ENCODE measurements at places on chromosomes 16 and 17.

DNA sequence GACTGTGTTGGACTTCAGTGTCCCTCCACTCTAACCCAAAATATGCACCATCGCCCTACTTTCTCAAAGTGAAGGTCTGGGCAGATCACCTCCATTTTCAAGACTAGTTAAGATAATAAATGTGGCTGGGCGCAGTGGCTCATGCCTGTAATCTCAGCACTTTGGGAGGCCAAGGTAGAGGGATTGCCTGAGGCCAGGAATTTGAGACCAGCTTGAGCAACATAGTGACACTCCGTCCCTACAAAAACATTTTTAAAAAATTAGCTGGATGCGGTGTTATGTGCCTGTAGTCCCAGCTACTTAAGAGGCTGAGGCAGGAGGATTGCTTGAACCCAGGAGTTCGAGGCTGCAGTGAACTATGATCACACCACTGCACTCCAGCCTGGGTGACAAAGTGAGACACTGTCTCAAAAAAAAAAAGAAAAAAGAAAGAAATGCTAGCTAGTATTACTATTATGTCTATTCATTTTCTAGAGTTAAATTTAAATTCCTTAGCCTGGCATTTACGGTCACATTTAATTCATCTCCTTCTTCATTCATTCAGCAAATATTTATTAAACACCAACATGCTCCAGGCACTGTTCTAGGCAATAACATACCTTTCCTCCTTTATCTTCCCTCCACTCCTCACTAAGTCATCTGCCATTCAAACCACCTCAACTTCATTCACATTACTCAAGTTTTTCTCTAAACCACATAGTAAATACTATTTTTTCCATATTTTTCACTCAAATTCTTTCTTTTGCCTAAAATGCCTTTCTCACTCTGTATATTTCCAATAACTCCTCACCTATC is 96.1 kb upstream of the XYLT1 start:
- DNase-seq = no peak

DNA sequence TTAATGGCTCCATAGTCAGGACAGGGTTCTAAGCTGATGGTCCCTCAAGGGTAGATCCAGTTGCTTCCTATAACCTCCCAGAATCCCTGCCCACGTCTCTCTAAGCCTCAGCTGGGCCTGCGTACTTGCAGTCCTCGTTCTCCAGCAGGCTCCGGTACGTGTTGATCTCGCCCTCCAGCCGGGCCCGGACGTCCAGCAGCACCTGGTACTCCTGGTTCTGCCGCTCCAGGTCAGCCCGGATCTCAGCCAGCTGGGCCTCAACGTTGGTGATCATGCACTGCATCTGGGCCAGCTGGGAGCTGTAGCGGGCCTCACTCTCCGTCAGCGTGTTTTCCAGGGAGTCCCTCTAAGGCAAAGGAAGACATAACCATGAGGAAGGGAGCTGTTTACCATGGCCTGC is 4.5 kb downstream of the KRT32 start:
- DNase-seq = no peak

GRCh38 chr17:37683454-37683984 is 40.3 kb upstream of the DDX52 start:
- DNase-seq = no peak

DNA sequence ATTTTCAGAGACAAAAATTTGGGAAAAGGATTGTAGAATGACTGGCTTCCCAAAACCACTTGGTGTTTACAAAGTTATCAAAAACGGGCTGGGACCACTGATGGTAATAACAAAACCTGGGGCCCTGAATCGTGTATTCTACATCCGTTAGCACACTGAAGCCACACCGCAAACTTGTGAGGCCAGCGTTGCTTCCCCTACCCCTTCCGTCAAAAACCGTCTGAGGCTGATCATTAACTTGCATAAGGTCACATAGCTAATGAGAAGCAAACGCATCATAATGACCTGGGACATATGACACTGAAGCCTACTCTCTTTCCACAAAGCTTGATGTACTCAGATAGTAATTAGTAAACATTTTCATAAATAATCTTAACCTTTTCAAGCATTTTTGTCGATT is 704.3 kb downstream of the MAF start:
- no peak for DNase-seq

GRCh38 chr17:73302189-73302588 is 9.6 kb downstream of the CDC42EP4 start:
- no peak for DNase-seq

DNA sequence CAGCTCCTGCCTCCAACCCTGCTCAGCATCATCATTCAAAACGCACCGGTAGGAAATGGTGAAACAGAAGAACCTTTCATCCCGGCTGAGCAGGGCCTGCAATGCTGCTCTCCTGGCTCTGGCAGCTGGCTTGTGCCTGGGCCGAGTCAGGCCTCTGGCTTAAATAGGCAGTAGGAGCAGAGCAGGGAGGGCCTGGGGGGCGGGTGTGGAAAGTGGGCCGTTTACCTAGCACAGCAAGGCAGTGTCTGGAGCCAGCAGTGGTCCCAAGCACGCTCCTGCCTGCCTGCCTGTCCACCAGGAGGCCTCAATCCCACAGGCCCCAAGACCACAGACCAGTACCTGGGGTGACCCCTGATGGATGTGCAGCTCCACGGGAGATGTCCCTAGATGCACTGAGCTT is 59.3 kb downstream of the SMPD3 start:
- DNase-seq = no peak

DNA sequence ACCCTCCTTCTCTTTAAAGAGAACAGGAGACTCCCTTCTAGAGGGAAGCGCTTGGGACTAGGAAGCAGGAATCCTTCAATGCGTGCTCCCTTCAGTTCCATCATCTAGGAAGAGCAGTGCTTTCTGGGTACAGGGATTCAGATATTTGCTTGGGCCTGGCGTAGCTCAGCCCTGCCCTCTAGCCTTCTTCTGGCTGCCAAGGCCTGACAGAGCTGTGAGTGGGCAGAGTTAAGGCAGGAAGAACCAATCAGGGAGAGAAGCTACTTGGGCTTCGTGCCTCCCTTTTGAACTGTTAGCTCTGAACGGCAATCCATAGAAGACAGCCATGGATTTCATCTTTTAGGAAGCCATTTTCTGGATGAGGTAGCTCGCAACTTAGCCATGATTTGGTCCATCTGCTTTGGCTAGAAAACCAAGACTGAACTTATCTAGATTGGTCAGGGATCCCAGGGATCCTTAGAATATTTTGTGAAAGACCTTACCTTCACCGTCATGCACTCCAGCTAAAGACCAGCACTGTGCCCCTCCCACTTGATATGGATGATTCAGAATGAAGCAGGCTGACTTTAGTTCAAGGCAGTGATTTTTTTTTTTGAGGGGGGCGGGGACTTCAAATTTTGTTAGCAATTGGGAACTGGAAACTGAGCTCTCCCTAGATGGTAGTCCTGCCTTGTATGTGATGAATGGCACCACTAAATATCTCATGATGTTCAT is 2.5 kb upstream of the CORO6 start:
- DNase-seq = no peak

GRCh38 chr16:88754912-88755744 is 29.9 kb downstream of the PIEZO1 start:
- DNase-seq = no peak

DNA sequence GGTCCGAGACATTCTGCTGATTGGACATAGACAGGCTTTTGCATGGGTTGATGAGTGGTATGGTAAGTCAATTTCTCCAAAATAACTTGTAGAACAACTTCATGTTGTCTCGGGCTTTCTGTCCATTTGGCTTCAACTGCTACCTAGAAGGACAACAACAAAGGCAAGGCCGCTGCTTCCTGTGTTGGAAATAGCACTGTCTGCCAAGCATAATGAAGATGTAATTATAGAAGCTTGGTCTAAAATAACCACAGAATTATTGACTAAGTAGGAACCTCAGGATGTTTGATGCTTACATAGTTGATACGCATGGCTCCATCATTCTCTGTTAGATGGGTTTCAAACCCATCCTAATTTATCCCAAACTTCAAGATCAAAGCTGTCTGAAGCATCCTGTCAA is 42.3 kb upstream of the NOL11 start:
- no peak for DNase-seq

DNA sequence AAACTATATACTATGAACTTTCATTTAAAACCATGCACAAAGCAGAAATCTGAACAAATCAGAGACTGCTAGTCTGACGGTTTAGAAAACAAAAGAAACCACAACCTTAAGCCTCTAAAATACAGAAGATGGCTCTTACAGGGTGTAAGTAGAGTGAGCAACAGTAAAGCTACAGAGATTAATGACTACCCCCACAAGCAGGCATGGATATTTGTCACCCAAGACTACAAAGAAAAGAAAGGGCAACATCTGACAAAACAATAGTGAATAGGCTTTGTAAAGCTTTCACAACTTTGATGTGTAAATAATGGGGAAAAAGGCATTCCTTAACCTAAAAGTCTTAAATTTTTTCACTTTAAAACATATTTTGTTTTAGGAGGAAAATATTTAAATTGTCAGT is 75.0 kb downstream of the SPAG9 start:
- DNase-seq = no peak

DNA sequence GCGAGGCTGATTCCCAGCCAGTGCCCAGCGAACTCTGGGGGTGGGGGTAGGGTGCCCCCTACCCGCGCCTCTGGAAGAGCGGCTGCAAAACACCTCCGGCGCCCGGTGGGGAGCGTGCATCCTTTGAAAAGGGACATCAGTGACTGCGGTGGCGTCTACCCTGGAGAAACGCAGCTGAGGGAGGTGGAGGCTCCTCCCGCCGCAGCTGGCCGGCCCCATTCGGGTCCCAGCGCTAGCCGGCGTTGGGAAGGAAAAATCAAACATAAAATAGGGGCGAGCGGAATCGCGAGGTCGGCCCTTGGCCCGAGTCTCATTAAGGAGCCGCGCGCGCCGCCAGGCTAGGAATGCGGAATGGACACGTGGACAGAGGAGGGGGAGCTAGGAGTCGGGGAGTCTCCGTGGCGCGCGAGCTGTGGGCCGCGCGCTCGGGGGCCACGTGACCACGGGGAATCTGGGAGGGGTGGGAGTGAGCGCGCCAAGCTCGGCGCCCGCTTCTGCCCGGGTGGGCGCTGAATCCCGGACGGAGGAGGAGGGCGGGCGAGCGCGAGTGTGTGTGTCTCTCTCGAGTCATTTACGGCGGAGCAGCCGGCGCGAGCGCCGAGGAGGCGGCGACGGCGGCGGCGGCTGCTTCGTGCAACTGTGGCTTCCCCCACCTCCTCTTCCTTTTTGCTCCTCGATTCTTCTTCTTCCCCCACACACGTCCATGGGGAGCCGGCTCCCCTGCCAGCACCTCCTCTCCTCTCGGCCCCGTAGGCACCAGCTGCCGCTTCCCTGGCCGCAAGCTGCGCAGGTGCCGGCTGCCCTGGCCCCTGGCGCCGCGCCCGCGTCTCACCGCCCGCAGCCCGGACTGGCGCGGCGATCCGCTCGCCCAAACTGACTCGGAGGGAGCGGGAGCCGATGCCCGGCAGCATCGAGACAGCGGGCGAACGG is at the start of gene TMEM132E:
Gene TMEM132E, plus strand, starts transcription at position 566 of the 930 bp plus-strand sequence. CDS start 1,495 bp downstream, outside the sequence.
- peak; percentile 30 for DNase-seq

GRCh38 chr17:71349908-71350600 is 770.8 kb upstream of the SOX9 start:
- DNase-seq = no peak

- DNase-seq = no peak
These were observed 8.4 kb downstream of the TPPP3 start for GRCh38 chr16:67384778-67385510.

- DNase-seq = no peak
These were observed 9.7 kb upstream of the HOXB2 start for GRCh38 chr17:48554412-48555257.

DNA sequence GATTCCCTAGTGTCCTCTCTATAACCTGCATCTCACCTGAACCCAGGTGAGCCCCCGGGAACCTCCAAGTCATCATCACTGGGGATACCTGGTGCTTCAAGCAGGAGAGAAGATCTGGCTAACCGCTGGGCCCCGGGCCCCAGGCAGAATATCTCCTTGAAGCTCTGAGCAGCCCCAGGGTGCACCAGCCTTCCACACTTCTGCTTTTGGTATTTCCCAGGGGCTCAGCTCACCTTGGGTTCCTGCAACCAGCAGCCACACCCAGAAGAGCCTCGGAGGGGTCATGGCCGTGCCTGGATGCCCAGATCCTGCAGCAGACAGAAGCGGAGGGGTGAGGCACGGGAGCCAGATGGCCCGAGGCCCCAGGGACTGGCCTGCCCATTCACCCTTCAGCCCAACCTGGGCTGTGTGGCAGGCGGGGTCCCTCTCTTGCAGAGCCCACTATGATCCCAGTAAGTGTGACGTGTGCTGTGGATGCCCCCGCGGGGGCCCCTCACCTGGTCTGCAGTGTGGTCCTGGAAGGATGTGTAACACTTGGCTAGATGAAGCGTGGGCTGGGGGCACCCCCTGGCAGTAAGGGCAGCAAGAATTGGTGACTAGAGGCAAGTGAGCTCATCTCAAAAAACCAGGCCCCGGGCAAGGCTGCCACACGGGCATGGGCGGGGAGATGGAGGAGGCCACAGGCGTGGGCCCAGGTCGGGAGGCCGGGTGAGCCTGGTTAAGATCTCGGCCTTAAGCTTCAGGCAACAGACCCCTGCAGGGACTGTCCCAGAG is 2.6 kb downstream of the LGALS3BP start:
- DNase-seq = no peak

- no peak for DNase-seq
These were observed 6.3 kb downstream of the STARD3 start for GRCh38 chr17:39643271-39643670.

- DNase-seq = no peak
These were observed 9.3 kb downstream of the ZCCHC14 start for GRCh38 chr16:87483481-87483880.

DNA sequence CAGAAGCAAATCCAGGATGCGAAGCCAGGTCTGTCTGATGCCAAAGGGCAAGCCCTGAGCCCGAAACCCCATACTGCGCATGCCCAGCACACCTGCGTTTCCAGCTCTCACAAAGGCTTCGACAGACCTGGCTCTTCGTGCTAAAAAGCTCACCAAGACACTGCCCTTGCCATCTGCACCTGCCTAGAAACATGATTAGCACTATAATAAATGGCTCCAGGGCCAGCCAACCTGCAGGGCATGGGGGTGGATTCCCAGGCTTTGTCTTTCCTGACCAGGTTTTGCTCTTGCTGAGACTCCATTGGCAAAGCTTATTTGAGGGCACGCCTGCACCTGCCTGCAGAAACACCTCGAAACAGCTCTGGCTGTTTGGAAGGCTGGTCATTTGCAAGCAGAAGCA is 14.4 kb upstream of the PLD6 start:
- no peak for DNase-seq

DNA sequence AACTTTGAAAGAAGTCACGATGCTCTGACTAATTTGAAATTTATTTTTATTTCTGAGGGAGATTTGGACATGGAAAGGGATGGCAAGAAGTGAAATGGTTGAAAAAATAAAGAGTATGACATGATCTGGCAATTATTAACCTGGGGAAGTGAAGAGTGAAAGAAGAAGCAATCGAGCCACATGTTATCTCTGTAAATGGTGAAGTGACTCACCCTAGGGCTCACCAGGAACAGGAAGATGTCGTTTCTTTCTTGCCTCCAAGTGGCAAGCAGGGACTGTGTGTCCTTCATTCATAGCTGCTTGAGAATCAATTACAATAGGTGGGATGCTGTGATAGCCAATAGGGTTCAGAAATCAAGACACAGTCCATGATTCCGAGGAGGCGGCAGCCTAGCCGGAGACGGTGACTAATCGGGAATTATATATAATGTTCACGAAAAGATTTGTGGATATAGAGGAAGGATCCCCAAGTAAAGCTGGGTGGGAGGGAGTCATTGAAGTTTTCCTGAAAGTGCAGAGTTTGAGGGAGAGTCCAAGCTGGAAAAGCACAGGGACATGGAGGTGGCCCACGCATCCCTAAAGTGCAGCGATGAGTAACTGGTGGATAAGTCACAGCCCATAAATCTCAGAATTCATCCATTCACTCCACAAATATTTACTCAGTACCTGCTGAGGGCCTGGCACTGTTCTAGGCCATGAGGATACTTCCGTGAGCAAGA is 18.2 kb upstream of the KRT20 start:
- no peak for DNase-seq

Measured in tibial artery (tissue), 4 donors.